ENCODE measurements at places on chromosomes 12 and 14. TPM values are rescaled to one million over a fixed set of nuclear protein-coding genes. Genes with fewer than 3 reads are reported as not detected.

Gene CLEC4A
- total RNA-seq = 1.2 TPM

Gene PLEKHG7
- total RNA-seq = not detected

Gene RDH12
- not detected for total RNA-seq

Gene INHBC
- total RNA-seq = not detected

Gene AKAP5
- 0.69 TPM for total RNA-seq

Gene KLRG1
- 5.2 TPM for total RNA-seq

Gene C1QL4
- total RNA-seq = not detected

Gene SDR9C7
- not detected for total RNA-seq
